ENCODE measurements at places on chromosomes 12 and 14.
A peak's percentile ranks its signal among the peaks of the same experiment; 100 is the strongest.

- DNase-seq, result no peak
Observed at GRCh38 chr14:50335989-50336824, 24.1 kb downstream of the DMAC2L start.

GRCh38 chr14:47207617-47208016, 467.8 kb downstream of the MDGA2 start:
- no peak for DNase-seq

GRCh38 chr14:103104654-103105452, 10.3 kb downstream of the EXOC3L4 start:
- peak; percentile 63 for DNase-seq

DNA sequence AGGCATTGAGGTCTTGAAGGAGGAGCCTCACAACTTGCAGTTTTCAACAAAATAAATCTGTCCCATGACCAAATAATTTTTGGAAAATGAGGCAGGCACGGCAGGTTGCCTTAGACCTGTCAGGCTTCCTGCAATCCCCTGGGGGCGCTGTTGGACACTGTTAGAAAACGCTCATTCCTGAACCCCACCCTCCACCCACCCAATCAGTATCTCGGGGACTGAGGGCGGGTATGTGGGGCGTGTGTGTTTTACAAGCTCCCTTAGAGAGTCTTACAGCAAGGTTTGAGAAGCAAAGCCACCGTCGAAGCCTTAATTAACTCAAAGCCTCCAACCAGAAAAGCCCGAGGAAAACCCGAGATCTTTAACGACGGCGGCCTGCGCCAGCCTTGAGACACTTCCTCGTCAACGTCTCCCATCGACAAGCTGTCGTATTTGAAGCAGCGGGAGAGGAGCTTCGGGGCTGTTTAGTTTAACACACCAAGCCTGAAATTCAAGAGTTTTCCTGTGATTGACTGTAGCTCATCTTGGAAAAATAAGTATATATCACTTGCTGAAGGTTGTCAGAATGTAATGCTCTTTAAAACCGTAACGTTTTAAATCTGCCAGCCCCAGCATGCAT, 123.0 kb downstream of the GLT1D1 start:
- no peak for DNase-seq

- DNase-seq, result no peak
Observed at GRCh38 chr12:14768823-14769405, 34.4 kb downstream of the WBP11 start.

- DNase-seq, result no peak
Observed at GRCh38 chr12:29517264-29517663, 19.8 kb upstream of the OVCH1 start.

DNA sequence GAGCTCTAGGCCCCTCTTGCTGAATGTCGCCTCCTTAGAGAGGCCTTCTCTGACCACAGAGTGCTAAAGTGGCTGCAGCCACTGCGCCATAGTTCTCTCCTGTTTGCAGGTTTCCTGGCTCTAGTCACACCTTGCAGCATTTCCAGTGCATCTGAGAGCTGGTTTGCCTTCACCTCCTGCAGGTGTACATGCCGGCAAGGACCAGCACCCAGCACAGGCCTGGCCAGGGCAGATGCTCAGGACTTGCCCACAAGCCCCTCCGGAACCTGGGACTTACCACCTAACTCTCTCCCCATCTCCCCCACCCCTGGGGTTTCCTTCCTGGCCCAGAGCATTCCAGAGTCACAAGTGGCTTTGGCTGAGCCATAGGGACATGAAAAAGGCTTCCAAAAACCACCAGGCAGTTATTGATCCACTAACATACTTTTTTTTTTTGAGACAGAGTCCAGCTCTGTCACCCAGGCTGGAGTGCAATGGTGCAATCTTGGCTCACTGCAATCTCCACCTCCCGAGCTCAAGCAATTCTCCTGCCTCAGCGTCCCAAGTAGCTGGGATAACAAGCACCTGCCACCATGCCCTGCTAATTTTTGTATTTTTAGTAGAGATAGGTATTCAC, 9.1 kb downstream of the ITPK1 start:
- DNase-seq, result no peak

- DNase-seq, result no peak
Observed at GRCh38 chr12:52993558-52993869, 12.7 kb upstream of the EIF4B start.

GRCh38 chr14:61179061-61179690, 102.0 kb downstream of the TMEM30B start:
- no peak for DNase-seq

DNA sequence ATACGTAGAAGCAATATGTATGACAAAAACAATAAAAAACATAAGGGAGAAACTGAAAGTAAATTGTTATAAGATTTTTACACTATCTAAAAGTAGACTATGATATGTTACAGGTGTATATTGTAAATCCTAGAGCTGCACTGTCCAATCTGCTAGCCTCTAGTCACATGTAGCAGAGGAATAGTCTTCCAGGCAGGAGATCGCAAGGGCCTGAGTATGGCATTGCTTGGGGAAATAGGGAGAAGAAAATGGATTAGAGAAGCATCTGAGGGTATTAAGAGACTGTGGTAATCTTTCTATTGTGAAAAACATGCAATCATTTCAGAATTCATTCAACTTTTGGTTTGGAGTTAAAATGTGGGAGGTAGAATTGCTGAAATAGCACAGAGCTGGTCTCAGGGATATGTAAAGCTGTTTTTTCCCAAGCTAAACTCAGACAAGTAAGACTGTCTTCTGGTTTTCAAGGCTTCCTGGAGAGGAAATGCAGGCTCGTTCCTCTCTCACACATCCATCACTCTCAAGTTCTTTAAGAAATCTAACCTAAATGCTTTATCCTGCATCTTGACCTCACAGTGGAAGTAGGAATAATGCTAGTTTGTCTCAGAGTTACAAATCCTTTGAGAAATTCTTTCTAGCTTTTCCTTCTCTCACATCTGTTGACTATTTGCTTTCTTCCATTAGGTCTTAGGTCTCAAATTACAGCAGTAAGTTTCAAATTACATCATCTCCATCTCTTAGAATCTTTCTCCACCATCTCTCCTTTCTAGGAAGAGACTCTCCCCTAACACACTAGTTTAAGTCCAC, 7.6 kb upstream of the CCDC184 start:
- DNase-seq, result no peak

DNA sequence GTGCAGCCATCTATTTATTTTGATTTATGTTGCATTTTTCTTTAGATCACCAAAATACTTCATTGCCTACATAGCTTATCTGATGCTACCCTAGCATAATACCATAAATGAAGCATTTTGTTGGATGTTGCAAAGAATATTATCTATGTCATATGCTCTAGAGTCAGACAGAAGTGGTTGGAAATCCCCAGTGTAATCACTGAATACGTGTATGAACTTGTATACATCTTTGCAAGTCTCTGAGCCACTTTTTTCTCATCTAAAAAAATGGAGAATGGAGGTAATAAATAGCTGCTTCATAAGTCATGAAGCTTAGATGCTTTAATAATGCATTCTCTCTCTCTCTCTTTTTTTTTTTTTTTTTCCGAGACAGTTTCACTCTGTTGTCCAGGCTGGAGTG, 18.5 kb downstream of the EVL start:
- DNase-seq, result no peak

- no peak for DNase-seq
Observed at GRCh38 chr14:73386342-73386741, 72.0 kb downstream of the NUMB start.

- no peak for DNase-seq
Observed at GRCh38 chr14:59337141-59337611, 128.0 kb downstream of the GPR135 start.

Measured in stimulated activated CD4-positive, alpha-beta T cell treated with anti-CD3 and anti-CD28 coated beads, Interleukin-1b, Interleukin-23, amount 100 ng/mL, for 1 hour (primary cell).